ENCODE measurements at places on chromosomes 3 and 15.

- no peak for DNase-seq
Measured at GRCh38 chr3:2898591-2899353, 211.4 kb downstream of the IL5RA start.

DNA sequence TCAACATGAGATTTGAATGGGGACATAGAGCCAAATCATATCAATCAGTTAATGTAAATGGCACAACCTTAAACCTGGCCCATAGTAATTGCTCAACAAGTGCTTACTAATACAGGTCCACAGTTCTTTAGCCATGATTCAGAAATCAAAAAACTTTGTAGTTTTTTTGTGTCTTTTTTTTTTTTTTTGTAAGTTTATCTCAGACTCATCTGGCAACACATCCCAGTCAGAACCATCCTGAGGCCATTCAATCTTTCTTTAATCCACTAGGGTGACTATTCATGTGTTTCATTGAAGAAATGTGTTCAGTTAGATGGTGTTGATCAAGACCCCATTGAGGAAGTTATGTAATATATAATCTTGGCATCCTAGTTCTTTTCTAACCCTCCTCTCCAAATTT is 65.4 kb downstream of the ABI3BP start:
- no peak for DNase-seq

GRCh38 chr3:134605556-134605955 is 45.3 kb downstream of the KY start:
- DNase-seq, result no peak

GRCh38 chr3:109337393-109337792 is at the start of gene DPPA4:
DPPA4 (minus strand) TSS chr3:109337546; CDS start chr3:109337517, 29 bp downstream.
- DNase-seq, result no peak

DNA sequence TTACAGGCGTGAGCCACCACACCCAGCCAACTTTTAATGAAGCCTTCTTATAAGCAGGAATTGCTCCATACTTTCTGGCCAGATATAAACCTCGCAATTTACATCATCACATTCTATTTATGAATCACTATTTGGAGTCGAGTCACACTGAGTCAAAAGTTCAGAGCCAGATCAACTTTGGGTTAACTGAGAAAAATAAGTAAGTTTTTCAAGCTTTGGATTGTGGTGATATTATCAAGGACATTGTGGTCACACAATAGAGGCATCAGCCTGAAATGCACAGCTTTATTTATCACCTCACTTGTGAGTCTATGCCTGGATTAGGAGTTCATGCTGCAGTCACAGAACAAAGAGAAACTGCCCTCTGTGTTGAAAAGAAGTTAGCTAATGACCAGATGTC is 1163.5 kb downstream of the ROBO1 start:
- no peak for DNase-seq

- no peak for DNase-seq
Measured at GRCh38 chr3:183123891-183124290, 24.6 kb upstream of the MCCC1 start.

DNA sequence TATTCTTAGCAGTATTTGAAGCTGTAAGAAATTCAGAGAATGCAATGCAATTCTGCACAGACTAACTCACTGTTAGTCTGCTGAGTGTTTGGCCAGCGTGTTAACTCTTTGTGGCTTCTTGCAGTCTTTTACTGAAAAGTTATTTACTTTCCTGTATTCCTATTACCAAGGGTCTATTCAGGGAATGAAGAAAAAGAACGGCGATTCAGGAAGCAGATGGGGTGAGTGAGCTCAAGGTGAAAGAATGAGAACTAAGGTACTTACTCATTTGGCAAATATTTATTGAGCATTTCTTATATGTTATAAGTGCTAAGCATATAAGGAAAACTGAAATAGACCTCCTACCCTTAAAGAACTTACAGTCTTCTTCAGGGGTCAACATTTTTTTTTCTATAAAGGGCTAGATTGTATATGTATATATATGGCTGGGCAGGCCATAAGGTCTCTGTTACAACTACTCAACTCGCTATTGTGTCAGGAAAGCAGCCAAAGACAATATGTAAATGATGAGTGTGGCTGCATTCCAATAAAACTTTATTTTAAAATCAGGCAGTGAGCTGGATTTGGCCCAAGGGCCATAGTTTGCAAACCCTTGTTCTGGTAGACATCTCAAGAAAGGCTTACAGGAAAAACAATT is 271.9 kb upstream of the GADL1 start:
- DNase-seq, result no peak

- no peak for DNase-seq
Measured at GRCh38 chr3:123054109-123054778, 12.6 kb upstream of the PDIA5 start.

DNA sequence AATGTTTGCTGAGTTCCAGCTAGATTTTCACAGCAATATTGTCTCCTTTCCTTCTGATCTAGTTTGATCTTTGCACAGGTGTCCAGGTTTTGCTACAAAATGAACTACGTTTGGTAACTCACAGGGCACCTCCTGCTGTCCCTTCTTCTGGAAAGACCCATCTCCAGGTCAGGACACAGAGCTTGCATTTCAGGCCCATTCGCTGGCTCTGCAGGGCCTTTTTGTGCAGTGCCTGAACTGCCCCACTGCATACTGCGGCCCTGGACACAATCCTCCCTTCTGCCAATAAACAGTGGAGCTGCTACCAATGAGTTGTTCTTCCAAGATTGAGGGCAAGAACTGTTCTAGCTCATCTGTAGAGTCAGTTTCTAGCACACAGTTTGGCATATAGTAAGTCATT is 50.7 kb upstream of the BDH1 start:
- no peak for DNase-seq

DNA sequence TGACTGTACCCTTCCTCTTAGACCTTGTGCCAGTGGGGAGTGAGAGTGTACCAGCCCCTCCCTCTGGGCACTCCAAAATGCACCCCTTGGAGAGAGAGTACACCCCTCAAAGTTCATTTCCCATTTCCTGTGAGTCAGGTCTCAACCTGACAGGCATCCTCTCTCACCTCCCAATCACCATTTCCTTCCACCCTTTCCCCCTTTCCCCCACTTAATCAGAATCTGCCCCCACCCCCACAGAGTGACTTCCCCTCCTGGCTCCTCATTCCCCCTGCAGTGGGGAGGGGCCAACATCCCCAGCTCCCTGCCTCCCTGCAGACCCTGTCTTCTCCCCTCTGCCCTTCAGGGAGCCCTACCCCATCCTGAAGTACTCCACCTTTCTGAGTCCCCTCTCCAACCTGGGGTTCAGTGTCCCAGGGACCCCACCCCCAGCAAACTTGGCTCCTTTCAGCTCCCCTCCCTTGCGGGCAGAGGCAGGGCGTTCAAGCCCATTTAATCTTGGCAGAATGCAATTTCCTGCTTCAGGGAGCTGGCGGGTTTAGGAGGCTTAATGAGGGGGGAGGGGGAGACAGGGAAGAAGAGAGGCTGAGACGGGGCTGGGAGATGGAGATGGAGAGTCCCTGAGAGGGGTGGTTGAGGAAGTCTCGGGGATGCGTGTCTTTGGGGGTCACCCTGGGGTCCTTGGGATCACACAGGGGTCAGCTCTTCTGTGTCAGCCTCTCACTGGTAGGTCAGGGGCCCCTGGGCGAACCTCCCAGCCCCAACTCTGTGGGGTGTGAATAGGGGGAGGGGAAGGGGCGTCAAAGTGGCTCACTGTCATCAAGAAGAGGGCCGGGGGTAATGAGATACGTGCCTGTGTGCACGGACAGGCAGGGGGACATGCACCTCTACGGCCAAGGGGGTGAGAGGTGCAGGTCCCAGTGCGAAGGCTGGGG is 16.6 kb upstream of the SEMA3F start:
- no peak for DNase-seq

DNA sequence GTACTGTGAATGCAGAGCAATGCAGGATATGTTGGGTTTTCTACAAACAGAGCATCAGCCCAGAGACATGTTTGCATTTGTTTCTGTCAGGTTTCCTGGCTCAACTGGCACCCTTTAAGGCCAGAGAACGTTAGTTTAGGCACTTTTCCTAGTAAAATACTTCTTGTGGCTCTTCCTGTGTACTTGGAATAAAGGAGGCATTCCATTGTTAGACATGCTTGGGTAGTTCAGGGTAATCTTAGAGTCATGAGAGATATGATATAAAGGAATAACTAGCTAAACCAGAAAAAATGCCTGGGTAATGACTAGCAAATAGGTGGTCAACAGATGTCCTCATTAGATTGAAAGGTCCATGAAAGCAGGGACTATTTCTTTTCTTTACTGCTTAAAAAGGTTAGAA is 60.4 kb upstream of the RBM5 start:
- DNase-seq, result no peak

Measured in OCI-M1 (cell line).